Stimulated activated CD8-positive, alpha-beta memory T cell treated with anti-CD3 and anti-CD28 coated beads, Interleukin-15, amount 100 ng/mL, for 1 hour (primary cell): ENCODE measurements at places on chromosomes 5 and 9.

- no peak for DNase-seq
Observed at GRCh38 chr9:84718476-84718875, 48.9 kb downstream of the NTRK2 start.

DNA sequence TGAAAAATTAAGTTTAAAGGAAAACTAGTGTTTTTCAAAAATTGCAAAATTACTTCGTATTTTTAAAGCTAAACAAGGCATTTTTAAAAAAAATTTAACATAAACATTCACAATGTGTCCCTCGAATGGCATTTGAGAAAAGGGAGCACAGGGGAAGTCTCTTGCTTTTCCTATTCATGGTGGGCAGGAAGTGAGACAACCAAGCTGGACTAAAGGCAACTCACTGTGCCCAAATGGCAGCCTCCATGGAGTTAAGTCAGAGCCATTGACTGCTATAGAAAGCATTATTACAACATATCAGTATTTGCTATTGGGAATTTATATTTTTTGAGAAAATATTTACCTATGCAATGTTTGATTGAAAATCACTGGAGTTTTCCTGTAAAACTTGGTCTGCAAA, 8.3 kb downstream of the HNRNPH1 start:
- no peak for DNase-seq

DNA sequence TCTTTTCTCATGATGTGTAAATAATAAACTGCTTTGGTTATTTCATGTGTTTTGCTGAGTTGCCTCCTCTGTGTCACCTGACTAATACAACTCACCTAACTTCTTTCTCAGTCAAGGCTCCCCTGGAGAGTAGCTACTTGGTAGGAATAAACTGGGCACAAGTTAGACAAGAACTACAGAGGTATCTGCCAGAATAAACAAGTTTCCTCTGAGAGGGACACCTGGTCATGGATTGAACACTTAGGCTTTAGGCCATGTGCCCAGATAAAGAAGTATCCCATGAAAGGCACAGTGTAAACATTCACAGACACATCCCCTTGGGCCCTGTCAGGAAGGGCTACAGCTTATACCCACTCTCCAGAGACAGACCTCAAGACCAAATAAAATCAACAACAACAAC, 532.5 kb downstream of the KIF4B start:
- no peak for DNase-seq

GRCh38 chr5:158410976-158411375, 552.0 kb upstream of the CLINT1 start:
- no peak for DNase-seq

DNA sequence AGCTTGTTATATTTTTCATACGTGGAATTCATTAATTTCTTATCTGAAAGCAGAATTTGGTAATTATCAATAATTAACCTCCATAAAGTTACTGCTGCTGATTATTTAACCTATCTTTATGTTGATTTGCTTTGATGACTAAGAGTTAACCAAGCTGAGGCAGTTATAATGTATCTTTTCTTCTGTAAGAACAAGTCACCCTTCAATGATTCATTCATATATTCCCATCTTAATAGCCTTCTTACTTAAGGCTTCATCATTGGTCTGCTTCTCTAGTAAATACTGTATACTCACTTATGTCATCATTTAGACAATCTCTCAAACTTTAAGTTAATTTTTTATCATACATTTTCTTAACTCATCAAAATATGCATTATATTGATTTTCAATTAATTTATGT, 592.2 kb downstream of the ANXA1 start:
- no peak for DNase-seq

GRCh38 chr5:168477060-168477459, 9.2 kb upstream of the RARS1 start:
- DNase-seq, result no peak

DNA sequence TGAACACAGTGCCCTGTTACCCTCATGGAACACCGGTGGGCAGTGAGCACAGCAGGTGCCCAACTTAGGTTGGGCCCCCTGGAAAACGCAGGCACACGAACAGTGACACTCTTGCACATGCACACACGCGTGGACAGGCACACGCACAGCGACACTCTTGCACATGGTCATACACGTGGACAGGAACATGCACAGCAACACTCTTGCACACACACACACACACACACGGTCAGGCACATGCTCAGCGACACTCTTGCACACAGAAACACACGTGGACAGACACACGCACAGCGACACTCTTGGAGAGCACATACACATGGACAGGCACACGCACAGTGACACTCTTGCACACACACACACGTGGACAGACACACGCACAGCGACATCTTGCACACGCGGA, 559.4 kb upstream of the ADAMTS16 start:
- no peak for DNase-seq

GRCh38 chr9:84153885-84154284, 173.3 kb downstream of the RMI1 start:
- DNase-seq, result no peak

GRCh38 chr5:84622461-84622860, 237.8 kb upstream of the EDIL3 start:
- no peak for DNase-seq

DNA sequence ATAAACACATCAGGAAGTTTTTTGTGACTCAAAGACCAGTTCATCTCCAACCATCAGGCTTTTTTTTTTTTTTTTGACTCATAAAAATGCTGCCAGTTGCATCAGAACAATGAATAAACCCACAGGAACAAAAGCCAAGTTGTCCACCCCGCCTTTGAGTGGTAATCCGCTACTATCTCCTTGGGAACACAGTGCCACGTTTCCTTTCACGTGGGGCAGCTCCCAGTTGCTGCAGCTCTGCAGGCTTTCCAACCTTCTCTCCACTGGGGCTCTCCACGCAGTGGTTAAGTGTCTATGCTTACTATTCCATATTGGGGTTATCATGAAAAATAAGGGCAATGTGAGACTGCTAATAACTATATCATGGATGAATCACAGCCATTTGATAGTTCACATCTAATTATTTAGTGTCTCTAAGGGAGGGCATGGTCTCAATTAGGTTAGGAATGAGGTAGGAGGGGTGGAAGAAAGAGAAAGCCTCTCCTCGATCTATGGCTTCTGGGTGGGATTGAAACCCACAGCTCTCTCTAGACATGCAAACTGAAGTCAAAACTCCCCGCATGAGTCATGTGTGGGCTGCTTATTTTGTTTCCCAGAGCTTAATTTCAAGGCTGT, 55.8 kb upstream of the ACTBL2 start:
- DNase-seq, result no peak

- DNase-seq, result no peak
Observed at GRCh38 chr9:113587471-113588031, 124.0 kb downstream of the RGS3 start.

- DNase-seq, result no peak
Observed at GRCh38 chr5:97919719-97920118, 736.7 kb upstream of the RIOK2 start.

- no peak for DNase-seq
Observed at GRCh38 chr5:111069839-111070238, 1.7 kb upstream of the TSLP start.

- DNase-seq, result no peak
Observed at GRCh38 chr5:40683305-40683704, 3.6 kb downstream of the PTGER4 start.

DNA sequence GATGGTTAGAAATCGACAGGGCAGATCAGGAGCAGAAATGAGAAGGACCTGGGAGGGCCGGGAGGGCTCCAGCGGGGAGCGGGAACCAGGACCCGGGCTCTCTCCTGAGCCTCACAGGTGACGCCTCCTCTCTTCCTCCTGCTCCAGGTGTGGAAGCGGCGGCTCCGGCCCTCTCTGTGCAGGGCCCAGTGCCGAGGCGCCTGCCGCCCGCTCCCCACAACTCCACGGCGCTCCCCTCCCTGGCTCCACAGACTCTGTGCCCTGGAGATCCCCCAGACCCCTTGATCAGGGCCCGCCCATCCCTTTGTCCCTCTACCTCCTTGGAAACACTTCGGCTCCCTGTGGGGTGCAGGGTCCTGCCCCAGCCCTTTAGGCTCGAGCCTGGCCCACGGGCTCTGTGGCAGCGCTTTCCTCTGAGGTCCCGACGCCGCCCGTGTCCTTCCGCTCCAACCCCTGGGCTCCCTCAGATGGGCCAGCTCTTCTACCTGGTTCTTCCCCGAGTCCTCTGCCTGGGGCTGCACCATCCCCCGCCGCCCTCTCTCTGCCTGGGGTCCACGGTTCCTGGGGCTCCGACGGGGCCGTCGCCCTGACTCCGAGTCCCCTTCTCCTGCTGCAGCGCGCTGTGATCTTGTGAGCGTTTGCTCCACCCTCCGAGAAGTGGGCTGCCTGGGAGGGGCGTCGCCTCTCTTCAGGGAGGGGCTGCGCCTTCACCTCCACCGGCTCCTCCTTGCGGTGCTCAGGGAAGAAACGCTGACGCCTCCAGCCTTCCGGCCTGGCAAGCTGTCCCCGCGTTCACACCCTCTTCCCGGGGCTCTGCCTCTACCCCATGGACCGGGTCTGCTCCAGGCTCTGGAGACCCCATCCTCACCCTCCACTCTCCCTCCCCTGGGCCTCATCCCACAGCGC, 22.4 kb upstream of the SLC6A3 start:
- DNase-seq, result no peak

DNA sequence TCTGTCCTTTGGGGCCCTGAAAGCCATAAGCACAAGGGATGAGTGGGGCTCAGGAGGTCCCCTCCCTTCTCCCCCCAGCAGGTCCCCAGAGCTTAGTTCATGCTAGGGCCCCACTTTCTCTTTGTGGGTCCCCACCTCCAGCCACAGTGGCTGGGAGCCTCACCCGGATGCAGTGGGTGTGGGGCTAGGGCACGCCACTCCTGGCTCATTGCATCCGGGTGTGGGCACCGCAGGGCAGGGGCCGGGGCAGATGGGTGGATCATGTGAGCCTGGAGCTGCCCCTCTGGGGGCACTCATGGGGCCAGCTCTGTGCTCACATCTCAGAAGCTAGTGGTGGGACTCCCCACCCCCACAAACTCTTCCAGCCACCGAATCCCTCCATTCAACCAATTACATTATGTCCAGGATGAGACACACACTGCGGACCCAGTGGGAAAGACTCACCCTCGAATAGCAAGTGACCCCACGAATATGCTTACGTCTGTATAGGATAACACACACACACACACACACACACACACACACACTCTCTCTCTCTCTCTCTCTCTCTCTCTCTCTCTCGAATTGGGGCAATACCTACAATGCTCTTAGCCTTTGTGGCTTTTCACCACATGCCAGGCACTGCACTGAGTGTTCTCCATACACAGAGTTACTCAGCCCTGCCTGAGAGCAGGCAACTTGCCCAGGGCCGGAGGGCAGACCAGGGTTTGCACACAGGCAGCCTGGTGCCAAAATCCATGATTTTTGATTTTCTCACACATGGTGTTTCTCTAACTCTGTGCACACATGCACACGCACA, 16.8 kb upstream of the PHYKPL start:
- DNase-seq, result no peak

GRCh38 chr9:37180138-37180537, 59.8 kb downstream of the ZCCHC7 start:
- no peak for DNase-seq

DNA sequence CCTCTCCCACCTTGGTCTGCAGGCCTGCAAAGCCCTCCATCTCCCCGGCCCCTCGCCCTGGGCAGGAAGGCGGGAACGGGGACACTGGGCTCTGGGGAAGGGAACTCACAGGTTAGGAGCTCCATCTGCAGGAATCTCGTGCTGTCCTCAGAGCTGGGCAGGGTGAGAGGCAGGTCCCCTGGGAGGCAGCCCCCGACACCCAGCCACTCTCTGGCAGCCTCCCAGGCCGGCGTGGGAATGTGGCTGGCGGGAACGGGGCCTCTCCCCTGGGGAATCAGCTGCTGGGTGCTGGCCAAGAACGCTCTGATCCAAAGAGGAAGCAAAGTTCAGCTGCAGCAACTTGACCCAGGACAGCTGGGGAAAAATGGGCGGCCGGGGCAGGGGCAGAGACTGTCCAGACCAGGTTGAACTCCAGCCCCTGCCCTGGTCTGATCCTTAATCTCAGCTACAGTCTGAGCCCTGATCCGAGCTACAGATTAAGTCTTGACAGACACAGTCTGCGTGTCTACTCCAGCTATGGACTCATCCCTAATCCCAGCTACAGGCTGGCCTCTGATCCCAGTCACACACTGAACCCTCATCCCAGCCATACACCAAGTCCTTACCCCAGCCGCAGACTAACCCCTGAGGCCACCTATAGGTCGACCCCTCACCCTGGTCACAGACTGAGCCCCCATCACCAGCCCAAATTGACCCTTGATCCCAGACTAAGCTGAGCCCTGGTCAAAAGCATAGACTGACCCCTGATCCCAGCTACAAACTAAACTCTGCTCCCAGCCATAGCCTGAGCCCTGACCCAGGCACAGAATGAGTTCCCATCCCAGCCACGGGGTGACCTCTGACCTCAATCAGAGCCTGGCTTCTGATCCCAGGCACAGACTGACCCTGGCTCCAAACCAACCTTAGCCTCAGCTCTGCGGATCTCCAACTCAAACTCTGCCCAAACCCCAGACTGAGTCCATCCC, 37.3 kb upstream of the EGFL7 start:
- no peak for DNase-seq

- no peak for DNase-seq
Observed at GRCh38 chr5:116695681-116696080, 121.1 kb upstream of the SEMA6A start.

DNA sequence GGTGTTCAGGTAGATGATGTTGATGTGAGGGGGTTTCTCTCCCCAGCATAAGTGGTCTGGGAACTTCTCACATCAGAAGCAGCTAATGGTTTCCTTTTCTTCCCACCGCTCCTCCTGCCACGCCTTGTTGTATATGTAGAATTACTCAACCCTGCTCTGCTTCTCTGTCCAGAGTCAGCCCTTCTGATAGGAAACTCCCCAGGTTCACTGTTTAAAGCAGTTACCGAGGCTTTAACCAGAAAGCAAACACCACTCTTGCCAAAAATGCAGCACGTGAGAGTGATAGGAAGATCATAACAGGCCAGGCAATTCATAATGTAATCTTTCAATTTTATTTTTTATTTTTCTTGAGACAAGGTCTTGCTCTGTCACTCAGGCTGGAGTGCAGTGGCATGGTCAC, 10.5 kb upstream of the TMEM252 start:
- DNase-seq, result no peak

DNA sequence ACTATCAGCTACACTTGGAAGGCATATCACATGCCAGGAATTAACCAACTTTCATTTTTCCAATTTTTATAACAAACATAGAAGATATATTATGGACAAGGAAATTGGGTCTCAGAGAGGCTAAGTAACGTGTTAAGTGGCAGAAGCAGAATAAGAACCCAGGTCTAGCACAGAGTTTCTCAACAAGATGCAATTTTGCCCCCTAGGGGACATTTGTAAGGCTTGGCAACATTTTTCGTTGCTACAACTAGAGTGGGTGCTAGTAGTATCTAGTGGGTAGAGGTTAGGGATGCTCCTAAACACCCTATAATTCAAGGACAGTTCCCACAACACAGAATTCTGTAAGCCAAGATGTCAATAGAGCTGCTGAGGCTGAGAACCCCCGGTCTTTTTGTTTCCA, 180.6 kb downstream of the SNCAIP start:
- DNase-seq, result no peak

DNA sequence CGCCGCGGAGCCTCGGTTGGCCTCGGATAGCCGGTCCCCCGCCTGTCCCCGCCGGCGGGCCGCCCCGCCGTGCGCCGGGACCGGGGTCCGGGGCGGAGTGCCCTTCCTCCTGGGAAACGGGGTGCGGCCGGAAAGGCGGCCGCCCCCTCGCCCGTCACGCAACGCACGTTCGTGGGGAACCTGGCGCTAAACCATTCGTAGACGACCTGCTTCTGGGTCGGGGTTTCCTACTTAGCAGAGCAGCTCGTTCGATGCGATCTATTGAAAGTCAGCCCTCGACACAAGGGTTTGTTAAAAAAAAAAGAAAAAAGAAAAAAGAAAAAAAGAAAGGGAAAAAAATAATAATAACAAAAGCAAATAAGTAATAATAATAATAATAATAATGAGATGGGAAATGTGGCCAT, 112.8 kb downstream of the GCNT1 start:
- no peak for DNase-seq
